Stimulated activated CD8-positive, alpha-beta memory T cell treated with anti-CD3 and anti-CD28 coated beads, Interleukin-4, amount 100 ng/mL, for 1 hour (primary cell): ENCODE measurements at places on chromosomes 6 and 20.

GRCh38 chr20:31684153-31685015, 38.3 kb downstream of the BCL2L1 start:
- no peak for DNase-seq

- no peak for DNase-seq
Observed at GRCh38 chr20:16216227-16216913, 356.9 kb downstream of the KIF16B start.

DNA sequence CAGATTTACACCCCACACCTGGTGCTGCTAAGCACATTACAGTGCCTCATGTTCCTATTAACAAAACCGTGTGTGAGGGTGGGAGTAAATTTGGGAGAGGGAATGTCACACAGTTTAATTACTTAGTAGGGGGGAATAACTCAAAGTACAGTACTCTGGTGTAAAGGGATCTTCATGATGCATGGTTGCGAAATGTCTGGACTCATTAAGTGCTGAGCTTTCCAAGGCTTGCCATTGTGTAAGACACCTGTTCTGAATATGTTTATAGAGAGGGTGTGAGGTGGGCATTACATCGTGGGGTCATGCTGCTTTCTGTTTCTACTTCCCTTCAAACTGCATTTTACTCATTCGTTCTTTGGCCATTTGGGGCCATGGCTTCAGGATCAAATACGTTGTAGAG, 181.2 kb downstream of the ADGRG6 start:
- no peak for DNase-seq

- no peak for DNase-seq
Observed at GRCh38 chr6:150144294-150144868, 1.5 kb downstream of the PPP1R14C start.

DNA sequence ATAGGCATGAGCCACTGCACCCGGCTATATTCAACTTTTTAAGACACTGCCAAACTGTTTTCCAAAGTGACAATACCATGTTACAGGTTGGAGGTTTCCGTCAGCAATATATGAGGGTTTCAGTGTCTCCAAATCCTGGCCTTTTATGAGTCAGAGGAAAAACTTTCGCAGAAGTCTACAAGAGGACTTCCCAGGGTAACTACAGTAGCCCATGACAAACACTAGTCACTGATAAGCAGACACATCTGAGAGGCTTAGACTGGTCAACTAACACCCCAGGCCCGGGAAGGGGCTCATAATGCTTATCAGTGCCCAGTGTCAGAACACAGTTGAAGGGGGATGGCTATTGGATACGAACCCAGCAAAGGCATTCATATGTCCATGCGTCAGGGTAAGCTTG, 85.4 kb downstream of the SOX4 start:
- no peak for DNase-seq

- no peak for DNase-seq
Observed at GRCh38 chr6:55898342-55898741, 23.0 kb upstream of the BMP5 start.

- DNase-seq, result no peak
Observed at GRCh38 chr6:42148058-42148457, 5.6 kb upstream of the C6orf132 start.
